Nucleus accumbens (tissue), 56 donors: ENCODE measurements at places on chromosomes 6 and 20.

DNA sequence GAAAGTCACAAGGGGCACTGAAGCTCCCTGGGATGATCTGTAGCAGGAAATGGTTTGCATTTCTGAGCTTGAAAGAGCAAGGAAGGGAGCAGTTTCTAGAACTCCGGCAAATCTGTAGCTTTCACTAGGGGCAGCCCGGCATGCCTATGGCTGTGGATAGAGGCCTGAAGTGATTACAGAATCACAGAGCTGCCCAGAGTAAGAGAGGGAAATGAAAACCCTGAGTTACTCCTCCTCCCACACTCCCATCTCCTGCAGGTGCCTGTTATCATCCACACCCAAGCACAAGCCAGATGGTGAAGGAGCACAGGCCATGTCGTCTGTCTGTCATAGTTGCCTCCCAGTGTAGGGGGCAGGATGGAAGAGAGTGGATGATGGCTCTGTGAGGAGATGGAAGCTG is 37.1 kb downstream of the HLA-F start:
- DNase-seq, result no peak

GRCh38 chr20:63232235-63233060 is 3.3 kb upstream of the BIRC7 start:
- DNase-seq, result no peak

DNA sequence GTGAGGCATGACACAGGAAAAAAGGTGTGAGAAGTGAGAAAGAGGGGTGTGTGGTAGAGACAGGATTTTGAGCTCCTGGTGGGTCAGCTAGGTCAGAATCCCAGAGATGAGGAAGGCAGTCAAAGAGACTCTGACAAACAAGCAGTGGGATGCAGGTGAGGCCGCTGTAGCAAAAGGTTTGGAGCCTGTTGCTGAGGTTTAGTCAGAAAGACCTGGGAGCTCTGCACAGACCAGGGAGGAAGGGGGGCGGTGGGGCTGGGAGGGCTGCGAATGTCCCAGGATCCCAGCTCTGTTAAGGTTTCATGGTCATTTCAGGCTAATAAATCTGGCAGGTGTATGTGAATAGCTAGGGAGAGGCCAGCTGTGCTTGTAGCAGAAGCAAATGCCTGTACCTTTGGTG is 373.9 kb upstream of the SYNCRIP start:
- no peak for DNase-seq

GRCh38 chr6:166989427-166990032 is 9.7 kb upstream of the CEP43 start:
- DNase-seq, result no peak

DNA sequence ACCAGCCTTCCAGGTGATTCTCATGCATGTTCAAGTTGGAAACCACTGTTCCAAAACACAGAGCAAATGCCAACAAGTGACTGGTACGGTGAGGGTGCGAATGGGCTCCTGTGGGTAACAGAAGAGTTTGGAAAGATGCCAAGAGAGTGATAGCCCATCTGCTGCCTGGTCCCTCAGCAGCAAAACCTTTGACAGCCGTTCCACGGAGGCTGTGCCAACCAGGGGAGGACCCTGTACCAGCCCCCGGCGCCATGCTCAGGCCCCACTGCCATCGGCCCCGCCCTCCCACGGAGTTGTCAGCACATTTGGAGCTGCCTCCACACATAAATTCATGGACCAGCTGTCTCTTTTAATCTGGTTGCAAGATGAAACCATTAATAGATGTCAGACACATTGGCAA is 4.4 kb upstream of the PTPRT start:
- DNase-seq, result no peak

DNA sequence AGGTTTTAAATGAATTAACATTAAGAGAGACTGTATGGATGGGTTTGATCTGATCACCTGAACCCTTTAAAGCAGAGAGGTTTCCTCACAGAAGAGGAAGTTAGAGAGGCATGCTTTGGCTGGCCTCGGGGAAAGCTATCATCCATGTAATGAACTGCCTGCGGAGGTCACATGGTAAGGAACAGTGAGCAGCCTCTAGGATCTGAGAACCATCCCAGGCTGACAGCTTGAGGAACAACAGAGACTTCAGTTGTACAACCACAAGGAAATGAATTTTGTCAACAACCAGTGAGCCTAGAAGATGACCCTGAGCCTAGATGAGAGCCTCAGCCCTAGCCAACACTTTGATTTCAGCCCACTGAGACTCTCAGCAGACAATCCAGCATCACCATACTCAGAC is 2.9 kb upstream of the COL21A1 start:
- DNase-seq, result no peak

GRCh38 chr20:63178889-63179686 is 36.8 kb downstream of the YTHDF1 start:
- DNase-seq, result no peak

- DNase-seq, result peak; percentile 91
Measured at GRCh38 chr6:26157251-26158075, 70.2 kb downstream of the HFE start.

- DNase-seq, result no peak
Measured at GRCh38 chr6:131197716-131198115, 62.4 kb downstream of the AKAP7 start.

DNA sequence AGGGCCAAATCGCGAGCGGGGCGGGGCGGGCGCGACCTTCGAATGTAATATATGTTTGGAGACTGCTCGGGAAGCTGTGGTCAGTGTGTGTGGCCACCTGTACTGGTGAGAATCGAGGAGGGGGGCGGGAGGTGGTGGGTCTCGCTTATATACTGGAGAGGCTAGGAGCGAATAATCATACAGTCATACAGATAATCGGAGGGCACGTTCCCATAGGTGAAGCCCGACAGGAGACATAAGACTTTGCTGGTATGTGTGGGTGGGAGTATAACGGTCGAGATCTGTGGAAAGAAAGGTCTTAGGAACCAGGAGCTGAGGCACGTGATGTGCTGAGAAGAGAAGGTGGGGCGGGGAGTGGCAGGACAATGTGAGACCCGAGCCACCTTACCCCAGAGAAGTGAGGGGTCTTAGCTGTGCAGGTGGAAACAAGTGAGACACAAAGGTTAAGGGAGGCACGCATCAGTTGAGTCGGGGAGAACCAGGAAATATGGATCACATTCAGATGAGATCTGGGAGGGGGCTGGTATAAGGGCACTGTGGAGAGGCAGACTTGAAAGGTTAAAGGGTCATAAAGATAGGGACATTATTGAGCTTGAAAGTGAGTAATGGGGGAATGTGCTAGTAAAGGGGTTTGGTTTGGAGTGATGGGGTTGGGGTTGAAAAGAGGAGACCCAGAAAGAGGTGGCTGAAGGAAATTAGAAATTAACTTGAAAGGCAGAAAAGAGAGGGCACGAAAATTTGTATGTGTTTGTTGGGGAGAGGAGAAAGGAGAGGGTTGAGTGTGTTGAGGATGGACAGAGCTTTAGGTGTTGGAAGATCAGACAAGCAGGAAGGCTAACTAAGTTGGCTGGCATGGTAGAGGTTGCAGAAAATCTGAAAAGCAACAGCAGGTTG is 589 bp downstream of the RNF5 start:
- DNase-seq, result no peak

- DNase-seq, result no peak
Measured at GRCh38 chr20:60096166-60096565, 137.9 kb downstream of the CDH26 start.

- DNase-seq, result no peak
Measured at GRCh38 chr6:112202639-112203341, 51.6 kb downstream of the LAMA4 start.

DNA sequence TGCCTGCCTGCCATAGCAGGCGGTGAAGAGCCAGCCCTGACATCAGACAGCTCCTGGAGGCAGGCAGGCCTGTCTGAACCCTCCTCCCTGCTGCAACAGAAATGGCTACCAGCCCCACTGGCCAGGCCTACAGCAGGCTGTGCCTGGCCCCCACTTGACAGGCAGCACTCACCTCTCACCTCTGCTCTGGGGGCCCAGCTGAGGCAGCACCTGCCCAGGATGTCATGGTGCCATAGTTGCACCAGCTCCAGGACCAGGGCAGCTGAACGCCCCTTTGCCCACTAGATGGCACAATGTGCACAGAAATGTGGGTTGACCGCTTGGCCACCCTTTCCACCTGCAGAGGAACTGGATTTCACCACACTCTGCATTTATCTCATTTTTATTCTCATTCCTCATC is 30.6 kb downstream of the MRPL14 start:
- peak; percentile 21 for DNase-seq

DNA sequence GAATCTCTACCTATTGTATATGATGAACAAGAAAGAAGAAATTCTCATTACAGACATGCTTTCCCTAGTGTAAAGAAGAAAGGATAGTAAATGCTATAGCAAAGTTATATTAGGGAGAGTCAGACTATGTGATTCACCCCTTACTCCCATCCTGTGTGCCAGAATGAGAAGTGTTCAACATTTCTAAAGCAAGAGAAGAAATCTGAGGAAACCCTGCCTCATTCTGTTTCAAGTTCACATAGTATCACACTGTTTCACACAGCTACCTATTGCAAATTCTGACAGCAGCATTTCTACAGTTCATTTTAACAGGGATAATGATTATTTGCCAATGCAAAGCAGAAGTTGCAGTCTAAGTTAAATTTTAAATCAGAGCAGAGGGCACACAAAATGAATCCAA is 267.2 kb upstream of the TCF21 start:
- DNase-seq, result no peak

- DNase-seq, result no peak
Measured at GRCh38 chr6:48986845-48987244, 476.2 kb downstream of the MMUT start.

DNA sequence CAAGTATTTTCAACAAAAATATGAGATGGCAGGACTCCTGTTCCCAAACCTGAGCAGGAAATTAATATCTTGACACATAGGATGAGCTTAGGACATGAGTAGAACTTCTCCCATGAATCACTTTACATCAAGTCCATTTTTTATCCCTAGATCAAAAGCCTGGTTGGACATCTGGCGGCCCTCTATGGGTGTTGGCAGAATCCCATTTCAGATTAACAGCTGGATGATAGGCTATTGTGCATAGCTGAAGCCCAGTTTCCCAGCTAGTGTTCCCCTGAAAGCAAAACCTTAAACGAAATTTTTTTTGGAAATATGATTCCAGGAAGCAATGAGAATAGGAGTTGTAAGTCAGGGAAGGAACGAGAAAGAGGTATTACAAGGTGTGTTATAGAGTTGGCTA is 449.4 kb upstream of the CHD6 start:
- no peak for DNase-seq
